ENCODE measurements at places on chromosomes 4 and X. TPM values are rescaled to one million over a fixed set of nuclear protein-coding genes. Genes with fewer than 3 reads are reported as not detected.

Gene GAGE12H
- not detected for total RNA-seq

Gene SERPINA7
- total RNA-seq: not detected

Gene RS1
- total RNA-seq: not detected

Gene SHROOM4
- 7.0 TPM for total RNA-seq

Gene CT83
- not detected for total RNA-seq

Gene DDX60
- total RNA-seq: 59.5 TPM

Gene RASGEF1B
- total RNA-seq: 0.77 TPM

Gene TMEM31
- total RNA-seq: 0.43 TPM

DNA sequence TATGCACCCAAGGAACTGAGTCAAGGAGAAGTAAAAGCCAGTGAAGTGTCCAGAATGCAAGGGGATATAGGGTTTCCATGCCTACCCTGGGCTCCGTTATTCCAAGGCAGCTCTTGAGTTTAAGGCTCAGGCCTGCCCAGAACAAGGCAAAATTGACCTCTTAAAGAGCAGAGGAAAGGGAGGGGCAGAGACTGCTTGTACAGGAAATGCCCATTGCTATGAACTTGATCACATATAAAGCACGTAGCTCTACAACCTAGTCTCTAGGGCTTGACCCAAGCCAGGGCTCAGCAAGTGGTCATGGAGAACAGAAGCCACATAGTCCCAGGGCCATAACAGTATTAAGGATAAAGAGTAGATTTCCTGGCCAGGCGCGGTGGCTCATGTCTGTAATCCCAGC lies 58.2 kb upstream of the MSN start:
- no peaks in the 10 kb centered on the region for H3K27me3 ChIP-seq
- no peak overlapping the region for H3K27ac ChIP-seq
- peaks cover 8% of the 10 kb centered on the region for H3K4me1 ChIP-seq
- no peak for DNase-seq
- no peaks in the 10 kb centered on the region for H3K36me3 ChIP-seq

- no peaks in the 10 kb centered on the region for H3K4me1 ChIP-seq
- H3K4me3 ChIP-seq: no peak overlapping the region
- no peak overlapping the region for H3K27ac ChIP-seq
- no peaks in the 10 kb centered on the region for H3K36me3 ChIP-seq
Observed at GRCh38 chrX:33974676-33975075, 157.4 kb downstream of the FAM47A start.

GRCh38 chrX:17632942-17633341 lies 104.4 kb upstream of the SCML1 start:
- DNase-seq: no peak
- H3K27ac ChIP-seq: peak overlapping the region; percentile 12
- H3K4me1 ChIP-seq: peaks cover 10% of the 10 kb centered on the region
- no peaks in the 10 kb centered on the region for H3K27me3 ChIP-seq

All from astrocyte (in vitro differentiated cells and primary cell).